ENCODE measurements at places on chromosomes 4 and X.

- no peak for DNase-seq
Observed at GRCh38 chrX:38881066-38881465, 79.8 kb downstream of the MID1IP1 start.

- no peak for DNase-seq
Observed at GRCh38 chrX:68685685-68686084, 38.2 kb downstream of the STARD8 start.

GRCh38 chr4:122963216-122963615 lies 40.8 kb upstream of the NUDT6 start:
- DNase-seq = no peak

DNA sequence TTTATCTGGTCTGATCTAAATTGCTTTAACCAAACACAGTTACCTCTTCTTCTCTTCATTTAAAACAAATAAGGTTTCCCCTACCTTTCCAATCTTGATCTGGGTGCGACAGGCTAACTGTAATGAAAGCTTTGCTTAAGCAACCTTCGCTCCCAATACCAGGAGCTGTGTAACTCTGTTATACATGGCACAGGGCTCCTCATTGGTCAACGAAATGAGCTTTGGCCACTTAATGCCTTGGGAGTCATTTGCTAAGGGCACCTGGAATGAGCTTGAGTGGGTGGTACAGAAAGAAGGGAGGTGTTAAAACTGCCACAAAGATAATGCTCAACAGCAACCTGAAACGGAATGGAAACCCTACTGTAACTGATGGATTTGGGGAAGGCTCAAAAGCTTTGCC lies 140.5 kb downstream of the CHRNA9 start:
- DNase-seq = no peak

- no peak for DNase-seq
Observed at GRCh38 chrX:105515561-105515960, 295.1 kb upstream of the TEX13A start.

- no peak for DNase-seq
Observed at GRCh38 chrX:140762061-140762460, 52.5 kb downstream of the LINC00632 start.

GRCh38 chrX:76453737-76454406 lies 26.4 kb downstream of the MAGEE1 start:
- DNase-seq = peak; percentile 93

DNA sequence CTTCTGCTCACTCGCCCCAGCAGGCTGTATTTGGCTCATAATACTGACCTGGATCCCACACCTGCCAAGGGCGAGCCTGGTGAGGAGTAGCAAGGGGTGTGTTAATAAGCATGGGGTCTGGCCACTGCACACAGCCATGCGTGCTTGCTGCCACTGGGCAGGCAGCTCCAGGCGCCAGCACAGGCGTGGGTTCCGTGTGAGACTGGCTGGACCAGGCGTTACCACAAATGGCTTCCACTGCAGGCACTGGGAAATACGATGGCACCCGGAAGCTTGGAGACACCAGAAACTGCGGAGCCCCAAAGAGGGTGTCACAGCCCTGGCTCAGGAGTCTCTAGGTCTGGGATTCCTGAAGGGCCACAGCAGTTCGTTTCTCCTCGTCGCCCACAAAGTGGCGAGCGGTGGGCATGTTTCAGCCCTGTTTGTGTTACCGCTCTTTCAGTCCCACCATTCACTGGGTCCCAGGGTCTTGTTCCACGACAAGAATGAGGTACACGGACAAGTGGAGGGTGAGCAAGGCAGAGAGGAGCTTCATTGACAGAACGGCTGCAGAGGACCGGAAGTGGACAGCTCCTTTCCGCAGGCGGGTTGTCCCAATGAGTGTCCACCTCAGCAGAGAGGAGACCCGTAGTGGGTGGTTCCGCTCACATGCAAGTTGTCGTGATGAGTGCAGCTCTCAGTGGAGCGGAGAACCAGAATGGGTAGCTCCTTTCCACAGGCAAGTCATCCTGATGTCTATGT lies 428.9 kb downstream of the EPHA5 start:
- no peak for DNase-seq

DNA sequence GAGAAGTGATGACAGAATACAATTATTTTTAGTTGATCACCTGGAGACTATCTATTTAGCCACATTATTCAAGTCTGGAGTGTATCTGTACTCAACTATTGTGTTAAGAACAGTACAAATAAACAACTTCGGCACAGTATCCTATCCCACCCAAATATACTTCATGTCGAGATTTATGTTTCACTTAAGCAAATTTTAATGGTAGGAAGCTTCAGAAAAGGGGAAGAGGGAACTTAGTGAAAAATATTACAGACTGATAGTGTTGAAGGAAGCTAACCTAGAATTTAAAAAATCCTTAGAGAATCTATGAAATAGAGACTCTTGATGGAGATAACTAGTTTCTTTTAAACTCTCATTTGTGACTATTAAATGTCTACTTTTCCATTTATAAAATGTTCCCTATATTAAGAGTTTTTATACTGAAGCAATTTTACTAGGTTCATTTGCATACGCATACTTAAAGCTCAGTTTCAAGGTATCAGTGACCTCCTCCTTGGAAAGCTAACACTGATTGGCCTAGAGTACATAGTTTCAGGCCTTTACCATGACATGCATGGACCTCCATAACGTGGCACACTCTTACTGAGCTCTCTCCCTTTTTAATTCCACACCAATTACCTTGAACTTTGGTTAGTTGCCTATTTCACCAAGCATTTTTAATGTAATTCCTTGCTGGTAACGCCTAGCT lies 197.7 kb downstream of the CAMK2D start:
- DNase-seq = no peak
